Fibroblast of lung (primary cell): ENCODE measurements at places on chromosomes 6 and 20. TPM values are rescaled to one million over a fixed set of nuclear protein-coding genes. Genes with fewer than 3 reads are reported as not detected.

Gene SPATS1
- not detected in 2 replicates for polyA plus RNA-seq

- no peaks in the 10 kb centered on the region for H3K36me3 ChIP-seq
- H3K4me1 ChIP-seq = no peaks in the 10 kb centered on the region
- peaks cover 2% of the 10 kb centered on the region for H3K27me3 ChIP-seq
- no peak overlapping the region for H3K27ac ChIP-seq
- DNase-seq = no peak
- no peak overlapping the region for H3K4me3 ChIP-seq
Observed at GRCh38 chr6:166257911-166258318, 50.3 kb downstream of the PRR18 start.

- peaks cover 10% of the 10 kb centered on the region for H3K4me1 ChIP-seq
- no peak overlapping the region for H3K27ac ChIP-seq
- H3K36me3 ChIP-seq = no peaks in the 10 kb centered on the region
- DNase-seq = peak; percentile 92
- H3K27me3 ChIP-seq = no peaks in the 10 kb centered on the region
- H3K4me3 ChIP-seq = no peak overlapping the region
Observed at GRCh38 chr6:130421585-130421984, 55.8 kb downstream of the TMEM200A start.

GRCh38 chr6:44265722-44266233 is 427 bp upstream of the NFKBIE start:
- peaks cover 5% of the 10 kb centered on the region for H3K4me1 ChIP-seq
- no peak for DNase-seq
- H3K36me3 ChIP-seq = no peaks in the 10 kb centered on the region
- H3K27me3 ChIP-seq = peaks cover 23% of the 10 kb centered on the region
- H3K4me3 ChIP-seq = no peak overlapping the region

DNA sequence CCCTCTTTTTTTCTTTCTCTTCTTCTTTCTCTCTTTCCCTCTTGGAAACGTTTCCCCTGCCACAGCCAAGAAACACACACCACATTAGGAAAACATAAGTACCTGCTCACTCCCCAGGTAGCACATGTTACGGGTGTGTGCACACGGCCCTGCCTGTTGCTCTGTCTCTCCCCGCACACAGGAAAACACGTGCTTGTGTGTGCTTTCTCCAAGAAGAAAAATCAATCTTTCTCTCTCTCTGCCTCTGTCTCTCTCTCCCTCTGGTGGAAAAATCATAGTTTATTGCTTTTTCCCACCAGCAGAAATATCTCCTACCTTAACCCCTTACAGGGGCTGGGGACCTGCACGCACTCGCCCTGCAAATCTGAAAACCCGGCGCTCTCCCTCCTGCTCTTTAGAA is 102.3 kb downstream of the EDN3 start:
- no peak for DNase-seq
- no peaks in the 10 kb centered on the region for H3K36me3 ChIP-seq
- H3K27ac ChIP-seq = no peak overlapping the region
- no peak overlapping the region for H3K4me3 ChIP-seq
- peaks cover 6% of the 10 kb centered on the region for H3K27me3 ChIP-seq
- H3K4me1 ChIP-seq = no peaks in the 10 kb centered on the region
